ENCODE measurements at places on chromosomes 1 and 21. TPM values are rescaled to one million over a fixed set of nuclear protein-coding genes. Genes with fewer than 3 reads are reported as not detected.

CCDC24 gene
- total RNA-seq = 4.5 TPM

NBPF4 gene
- not detected for total RNA-seq

NADK gene
- 110 TPM for total RNA-seq

VWA5B1 gene
- total RNA-seq = not detected

PEAR1 gene
- 34.9 TPM for total RNA-seq

CFHR5 gene
- total RNA-seq = not detected

NR5A2 gene
- 2.7 TPM for total RNA-seq

OR6N1 gene
- not detected for total RNA-seq

FAM3B gene
- total RNA-seq = 1.5 TPM
